ENCODE measurements at places on chromosomes 4 and X.

DNA sequence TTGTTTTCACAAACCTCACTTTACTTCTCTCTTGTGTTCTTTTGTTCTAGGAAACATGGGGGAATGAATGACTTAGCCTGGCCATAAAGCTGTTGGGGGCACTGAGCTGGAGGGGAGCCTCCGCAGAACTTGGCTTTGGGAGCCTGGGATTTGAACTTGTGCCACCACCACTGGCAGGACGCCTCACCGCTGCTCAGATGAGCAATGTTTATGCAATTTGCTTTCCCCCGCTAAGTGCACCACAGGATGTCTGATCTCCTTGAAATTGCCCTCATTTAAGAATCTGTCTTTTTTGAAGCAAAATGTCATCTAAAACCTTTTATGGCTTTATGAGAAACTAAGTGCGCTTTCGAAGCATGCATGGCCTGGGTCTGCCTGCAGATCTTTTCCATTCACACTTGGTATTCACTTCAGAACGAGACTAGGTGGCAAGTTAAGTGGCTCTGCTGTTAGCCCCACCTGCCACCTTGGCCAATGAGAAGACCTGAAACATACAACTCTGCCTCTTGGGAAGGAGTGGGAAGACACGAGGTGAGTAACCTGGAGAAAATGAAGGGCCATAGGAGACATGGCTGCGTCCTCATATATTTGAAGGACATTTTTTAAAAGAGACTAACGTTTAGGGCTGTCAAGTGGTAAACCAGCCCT, 119.3 kb downstream of the LDB2 start:
- DNase-seq = no peak

- DNase-seq = no peak
These were observed 301.7 kb upstream of the CPEB2 start for GRCh38 chr4:14700544-14700943.

DNA sequence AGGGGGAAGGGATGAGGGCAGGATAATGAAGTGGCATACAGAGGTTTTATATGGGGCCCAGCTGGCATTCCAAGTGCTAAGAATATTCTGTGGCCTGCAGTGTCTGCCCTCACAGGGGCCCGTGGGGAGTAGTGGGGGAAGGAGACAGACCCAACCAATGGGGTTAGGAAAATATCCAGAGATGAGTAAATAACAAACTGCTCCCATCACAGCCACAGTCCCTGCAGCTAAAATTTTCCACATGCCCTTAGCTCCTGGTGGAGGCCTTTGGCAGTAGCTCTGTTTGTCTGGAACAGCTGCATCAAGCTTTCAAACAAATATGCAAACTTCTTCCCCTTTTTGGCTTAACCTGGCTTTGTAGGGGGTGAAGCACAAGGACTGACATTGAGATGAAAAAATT, 3.1 kb downstream of the SRPX2 start:
- DNase-seq = peak; percentile 84

DNA sequence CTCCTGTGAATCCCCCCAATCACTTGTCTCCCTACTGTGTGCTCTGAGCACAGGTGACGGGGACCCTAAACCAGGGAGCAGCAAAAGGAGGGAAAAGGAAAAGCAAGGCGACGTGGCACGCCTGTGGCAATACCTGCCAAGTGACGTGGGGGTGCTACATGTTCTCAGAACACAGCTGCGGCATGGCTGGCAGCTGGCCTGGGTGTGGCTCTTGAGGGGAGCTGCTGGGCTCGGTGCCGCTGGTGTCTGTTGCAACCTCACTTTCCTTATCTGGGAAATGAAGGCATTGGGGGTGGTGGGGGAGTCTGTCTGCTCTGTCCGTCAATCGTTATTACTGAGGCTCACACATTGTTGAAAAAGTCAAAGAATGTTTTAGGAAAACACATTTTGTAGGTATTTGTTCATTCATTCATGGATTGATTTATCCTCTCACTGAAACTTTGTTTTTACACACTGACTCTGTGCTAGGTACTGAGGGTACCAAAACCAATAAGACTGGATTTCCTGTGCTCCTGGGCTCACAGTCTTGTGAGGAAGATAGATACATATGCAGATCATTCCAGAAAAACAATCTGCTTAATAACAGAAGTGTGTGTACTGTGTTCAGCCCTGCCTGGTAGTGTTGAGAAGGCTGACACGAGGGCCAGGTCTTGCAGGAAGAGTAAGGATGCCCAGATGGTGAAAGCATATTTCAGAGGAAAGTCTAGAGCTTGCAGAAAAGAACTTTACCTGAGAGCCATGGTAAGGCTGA, 217.6 kb downstream of the PTTG2 start:
- no peak for DNase-seq

- peak; percentile 88 for DNase-seq
These were observed 4.6 kb downstream of the SLC38A5 start for GRCh38 chrX:48465336-48465933.

DNA sequence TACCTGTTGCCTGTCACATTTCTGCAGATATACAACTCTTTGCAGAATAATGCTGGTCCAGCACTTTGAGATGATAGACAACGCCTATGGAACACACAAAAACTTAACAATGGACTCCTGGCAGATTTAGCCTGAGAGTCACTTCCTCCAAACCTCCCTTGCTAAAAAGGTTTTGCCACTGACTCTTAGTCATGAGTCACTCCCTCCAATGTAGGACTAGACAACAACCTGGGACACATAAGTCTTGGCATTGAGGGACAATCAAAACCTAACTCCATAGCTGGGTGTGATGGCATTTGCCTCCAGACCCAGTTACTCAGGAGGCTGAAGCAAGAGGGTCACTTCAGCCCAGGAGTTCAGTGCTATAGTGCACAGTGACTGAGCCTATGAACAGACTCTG, 22.0 kb upstream of the EIF4E start:
- DNase-seq = no peak
